ENCODE measurements at places on chromosomes 12 and 14.

DNA sequence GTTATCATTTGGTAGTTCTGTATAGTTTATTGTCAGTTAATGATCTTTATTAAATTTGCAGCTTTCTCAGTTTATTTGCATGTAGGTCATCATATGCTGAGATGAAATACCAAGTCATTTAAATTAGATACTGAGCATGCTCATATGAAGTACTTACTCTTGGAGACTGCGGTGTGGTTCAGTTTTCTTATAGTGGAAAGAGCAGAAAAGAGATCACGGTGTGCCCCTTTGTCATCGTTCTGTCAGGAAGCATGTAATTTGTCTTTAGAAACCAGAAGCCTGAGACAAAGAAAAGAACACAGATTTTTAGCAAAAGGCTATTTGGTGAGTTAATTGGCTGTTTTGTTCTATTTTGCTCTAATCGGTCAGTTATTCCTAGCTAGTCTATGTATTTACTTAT is 75.6 kb downstream of the PLEKHA5 start:
- DNase-seq = no peak

GRCh38 chr14:38122241-38122640 is 85.5 kb upstream of the SSTR1 start:
- DNase-seq = no peak

- no peak for DNase-seq
These were observed 6.7 kb downstream of the KRT81 start for GRCh38 chr12:52284562-52285171.

DNA sequence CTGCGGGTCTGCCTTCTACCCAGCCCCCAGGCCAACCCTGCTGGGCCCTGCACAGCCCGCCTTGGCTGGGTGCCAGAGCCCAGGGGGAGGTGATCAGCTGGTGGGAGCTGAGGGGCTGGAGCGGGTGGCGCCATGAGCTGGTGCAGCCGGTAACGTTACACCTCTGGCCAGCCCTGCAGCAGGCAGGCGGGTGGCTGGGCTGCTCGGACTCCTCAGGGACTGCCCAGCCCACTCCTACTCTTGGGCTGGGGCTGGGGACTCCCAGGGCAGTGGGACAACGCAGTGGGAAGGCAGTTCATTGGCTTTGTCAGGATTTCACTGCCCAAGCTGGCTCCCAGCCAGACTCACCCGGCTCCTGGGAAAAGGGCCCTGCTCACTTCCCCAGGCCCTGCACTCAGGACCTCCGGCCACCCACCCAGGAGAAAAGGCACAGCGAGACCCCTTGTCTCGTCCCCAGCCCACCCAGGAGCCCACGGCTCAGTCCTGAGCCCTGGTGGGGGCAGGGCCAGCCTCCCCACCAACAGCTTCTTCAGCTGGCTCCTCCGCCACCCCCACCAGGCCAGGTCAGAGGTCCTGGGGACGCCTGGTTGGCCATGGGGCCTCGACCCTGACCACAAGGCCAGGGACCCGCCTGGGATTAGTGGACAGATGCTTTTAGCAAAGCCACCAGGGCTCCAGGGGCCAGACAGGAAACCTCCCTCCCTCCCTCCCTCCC is 1.0 kb downstream of the PGF start:
- no peak for DNase-seq

DNA sequence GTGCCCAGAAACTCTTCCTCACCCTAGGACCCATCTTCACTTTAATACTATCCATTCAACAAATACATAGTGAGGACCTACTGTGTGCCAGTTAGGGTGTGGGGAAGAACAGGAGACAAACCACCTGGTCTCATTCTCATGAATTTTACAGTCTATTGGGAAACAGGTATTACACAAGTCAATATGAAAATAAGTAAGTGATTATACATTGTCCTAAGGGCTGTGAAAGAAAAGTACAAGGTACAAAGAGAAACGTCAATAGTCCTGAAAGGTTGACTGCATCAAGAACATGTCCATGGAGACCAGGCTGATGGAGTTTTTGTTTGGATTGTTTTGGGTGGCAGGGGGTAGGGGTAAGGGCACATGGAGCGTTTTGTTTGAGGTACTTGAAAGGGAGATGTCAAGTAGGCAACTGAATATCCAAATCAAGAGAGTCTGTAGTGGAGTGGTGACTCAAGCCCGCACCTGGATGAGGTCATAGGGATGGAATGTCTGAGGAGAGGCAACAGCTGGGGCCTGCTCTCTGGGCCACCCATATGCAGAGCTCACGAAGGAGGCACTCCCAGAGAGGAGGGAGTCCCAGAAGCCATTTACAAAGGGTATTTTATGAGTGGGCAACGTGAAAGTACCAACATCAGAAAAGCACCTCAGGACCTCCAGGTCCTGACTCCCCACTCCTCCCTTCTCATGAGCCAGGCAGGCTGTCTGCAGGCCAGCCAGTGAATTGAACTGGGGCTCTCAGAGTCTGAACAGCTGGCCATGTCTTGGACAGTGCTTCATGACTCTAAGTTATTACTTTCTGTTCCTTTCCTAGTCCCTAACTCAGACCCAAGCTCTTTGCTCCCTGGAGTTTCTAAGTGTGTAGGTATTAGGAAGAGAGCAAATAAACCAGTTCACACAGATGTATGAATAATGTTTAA is 272.0 kb downstream of the ZFP36L1 start:
- DNase-seq = no peak

DNA sequence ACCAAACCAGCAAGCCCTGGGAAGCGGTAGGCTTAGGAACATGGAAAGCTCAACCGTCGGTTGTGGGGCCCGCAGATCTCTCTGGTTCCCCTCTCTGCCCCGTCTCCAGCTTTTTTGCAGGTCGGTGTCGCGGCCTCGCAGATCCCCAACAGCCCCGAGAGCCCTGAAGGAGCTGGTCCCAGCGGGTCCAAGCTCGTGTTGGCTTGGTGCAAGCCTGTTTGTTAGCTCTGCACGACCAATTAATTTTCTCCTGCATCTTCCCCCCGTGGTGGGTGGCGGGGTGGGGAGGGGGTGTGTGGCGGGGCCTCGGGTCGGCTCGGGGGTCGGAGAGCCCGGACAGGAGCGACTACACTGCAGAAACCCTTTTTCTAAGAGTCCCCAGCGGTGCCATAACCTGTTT is 449 bp upstream of the SLC24A4 start:
- no peak for DNase-seq

DNA sequence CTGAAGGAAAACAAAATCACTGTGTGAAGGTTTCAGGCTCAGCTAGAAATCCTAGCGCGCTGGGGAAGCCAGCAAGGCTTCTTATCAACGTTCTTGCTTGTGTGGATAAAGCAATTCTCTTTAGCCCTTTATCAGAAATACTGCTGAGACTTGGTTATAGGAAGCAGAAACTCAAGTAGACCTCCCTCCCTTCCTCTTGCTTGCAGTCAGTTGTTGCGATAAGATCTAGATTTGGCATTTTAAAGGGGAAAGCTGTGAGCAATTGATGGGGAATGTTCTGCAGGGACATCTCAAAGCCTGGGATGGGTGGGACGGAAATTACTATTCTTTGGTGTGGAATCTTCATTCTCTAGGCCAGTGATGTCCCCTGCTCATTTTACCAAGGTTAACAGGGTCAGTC is 76.4 kb upstream of the ANO4 start:
- DNase-seq = no peak

DNA sequence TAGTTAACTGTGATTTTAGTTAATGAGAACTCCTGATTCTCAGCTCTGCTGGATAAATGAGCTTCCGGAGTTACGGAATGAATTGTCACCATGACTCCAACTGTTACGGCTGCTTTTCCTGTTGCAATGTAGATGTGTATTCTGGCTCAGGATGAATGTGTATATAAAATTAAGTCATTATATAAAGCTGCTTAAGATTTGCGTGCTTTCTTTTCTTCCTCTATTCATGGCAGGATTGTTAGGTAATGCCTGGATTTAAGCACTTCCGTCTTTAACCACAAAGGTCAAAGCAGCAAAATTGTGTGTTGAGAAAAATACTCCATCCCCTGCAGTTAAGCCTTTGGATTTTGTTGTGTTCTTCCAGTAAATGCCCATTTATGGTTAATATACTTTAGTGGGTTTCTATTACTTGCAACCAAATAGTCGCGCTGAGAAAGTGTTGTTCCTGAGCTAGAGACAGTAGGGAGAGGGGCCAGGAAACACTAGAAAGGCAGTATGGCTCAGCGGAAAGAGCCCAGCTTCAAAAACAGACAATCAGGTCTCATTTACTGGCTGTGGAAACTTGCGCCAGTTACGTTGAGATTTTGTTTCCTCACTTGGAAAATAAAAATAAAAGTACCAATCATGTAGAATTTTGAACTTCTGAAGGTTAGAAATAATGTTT is 9.4 kb upstream of the CCDC175 start:
- DNase-seq = no peak

GRCh38 chr12:6462234-6462995 is 8.1 kb downstream of the VAMP1 start:
- DNase-seq = no peak

GRCh38 chr14:104341532-104342434 is 203.4 kb downstream of the KIF26A start:
- DNase-seq = peak; percentile 71

- no peak for DNase-seq
These were observed 2.0 kb downstream of the CRY1 start for GRCh38 chr12:107091381-107091780.

GRCh38 chr14:32593290-32593942 is 264.3 kb downstream of the AKAP6 start:
- DNase-seq = no peak

- no peak for DNase-seq
These were observed 121.1 kb upstream of the MDM1 start for GRCh38 chr12:68453278-68453677.

DNA sequence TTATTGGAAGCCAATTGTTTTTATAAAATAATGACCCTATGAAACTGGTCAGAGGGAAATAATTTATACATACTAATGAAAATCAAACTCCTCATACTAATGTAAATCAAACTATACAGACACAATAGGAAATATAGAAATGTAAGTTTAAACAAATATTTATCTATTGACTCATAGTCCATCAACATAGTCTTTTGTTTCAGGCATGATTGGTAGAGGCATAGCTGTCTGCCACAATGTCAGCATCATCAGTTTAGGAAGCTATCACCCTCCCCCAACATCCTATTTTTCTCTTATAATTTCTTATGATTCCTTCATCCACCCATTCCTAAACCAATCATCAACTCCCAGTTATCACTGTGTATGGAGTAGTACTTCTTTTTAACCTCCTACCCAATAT is 117.7 kb downstream of the SLC38A6 start:
- DNase-seq = no peak

GRCh38 chr14:22798528-22798927 is 16.7 kb downstream of the SLC7A7 start:
- DNase-seq = no peak

GRCh38 chr14:34489324-34489723 is 27.3 kb upstream of the SPTSSA start:
- no peak for DNase-seq

- DNase-seq = no peak
These were observed 10.1 kb upstream of the FBXO33 start for GRCh38 chr14:39442293-39442692.

GRCh38 chr12:124388038-124388671 is 93.3 kb downstream of the RFLNA start:
- DNase-seq = no peak

Measured in LNCaP clone FGC (cell line).